Suprapubic skin (tissue), 4 donors: ENCODE measurements at places on chromosomes 2 and 18. TPM values are rescaled to one million over a fixed set of nuclear protein-coding genes. Genes with fewer than 3 reads are reported as not detected.

- no peak for DNase-seq
Measured at GRCh38 chr2:231394211-231395141, 1.0 kb upstream of the B3GNT7 start.

- DNase-seq = no peak
Measured at GRCh38 chr18:37251679-37252078, 313.9 kb downstream of the CELF4 start.

DNA sequence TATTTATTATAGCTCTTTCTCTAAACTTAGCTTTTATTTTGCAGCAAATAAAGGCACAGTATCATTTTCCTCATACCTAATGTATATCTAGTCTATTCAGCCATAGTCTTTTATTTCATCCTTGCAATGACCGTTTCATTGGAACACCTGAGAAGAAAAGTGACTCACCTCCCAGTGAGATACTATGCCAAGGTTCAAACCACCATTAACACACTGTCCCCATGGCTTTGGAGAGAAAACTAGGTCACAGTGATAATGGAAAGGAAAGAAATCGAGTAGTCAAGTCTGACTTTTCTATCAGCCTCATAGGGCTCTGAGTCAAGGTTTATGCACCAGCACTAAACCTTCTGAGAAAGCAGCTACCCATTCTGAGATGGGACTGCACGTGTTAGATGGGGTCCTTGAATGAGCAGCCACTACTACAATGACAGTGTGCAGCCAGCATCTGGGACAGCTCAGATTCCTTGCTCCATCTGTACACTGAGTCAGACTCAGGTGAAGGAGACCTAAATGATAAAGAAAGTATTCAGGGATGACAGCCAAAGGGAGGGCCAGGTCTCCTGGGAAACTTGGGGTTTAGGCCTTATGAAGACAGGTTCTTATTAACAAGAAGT is 971.1 kb upstream of the ACVR2A start:
- no peak for DNase-seq

The CDCA7 gene
- 17.3 TPM for total RNA-seq
